ENCODE measurements at places on chromosomes 7 and 10. TPM values are rescaled to one million over a fixed set of nuclear protein-coding genes. Genes with fewer than 3 reads are reported as not detected.

GRCh38 chr7:27210441-27211083 lies 10.7 kb upstream of the HOXA13 start:
- DNase-seq: no peak

DNA sequence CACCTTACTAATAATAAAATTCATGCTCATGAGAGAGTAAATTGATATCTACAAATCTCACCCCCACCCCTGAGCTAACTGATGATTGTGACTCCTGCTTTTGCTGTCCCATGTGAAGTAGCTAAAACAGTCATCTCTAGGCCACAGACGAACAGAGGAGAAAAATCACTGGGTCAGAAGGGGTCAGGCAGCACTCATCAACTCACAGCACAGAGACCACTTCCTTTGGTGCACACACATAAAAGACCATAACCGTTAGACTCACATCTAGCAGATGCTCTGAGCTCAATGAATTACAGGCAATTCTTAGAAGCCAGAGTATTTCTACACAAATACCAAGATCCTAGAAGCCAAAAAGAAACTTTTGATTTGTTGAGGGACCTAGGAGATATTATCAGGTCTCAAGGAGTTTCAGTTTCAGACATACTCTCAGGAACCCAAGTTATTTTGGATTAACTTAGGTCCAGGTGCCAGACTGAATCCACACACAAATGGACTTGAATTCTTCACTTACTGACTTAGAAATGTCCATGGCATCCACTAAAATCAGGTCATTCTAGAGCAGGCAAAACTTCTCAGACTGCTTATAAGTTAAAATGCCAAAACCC lies 65.0 kb upstream of the TES start:
- DNase-seq: no peak

DNA sequence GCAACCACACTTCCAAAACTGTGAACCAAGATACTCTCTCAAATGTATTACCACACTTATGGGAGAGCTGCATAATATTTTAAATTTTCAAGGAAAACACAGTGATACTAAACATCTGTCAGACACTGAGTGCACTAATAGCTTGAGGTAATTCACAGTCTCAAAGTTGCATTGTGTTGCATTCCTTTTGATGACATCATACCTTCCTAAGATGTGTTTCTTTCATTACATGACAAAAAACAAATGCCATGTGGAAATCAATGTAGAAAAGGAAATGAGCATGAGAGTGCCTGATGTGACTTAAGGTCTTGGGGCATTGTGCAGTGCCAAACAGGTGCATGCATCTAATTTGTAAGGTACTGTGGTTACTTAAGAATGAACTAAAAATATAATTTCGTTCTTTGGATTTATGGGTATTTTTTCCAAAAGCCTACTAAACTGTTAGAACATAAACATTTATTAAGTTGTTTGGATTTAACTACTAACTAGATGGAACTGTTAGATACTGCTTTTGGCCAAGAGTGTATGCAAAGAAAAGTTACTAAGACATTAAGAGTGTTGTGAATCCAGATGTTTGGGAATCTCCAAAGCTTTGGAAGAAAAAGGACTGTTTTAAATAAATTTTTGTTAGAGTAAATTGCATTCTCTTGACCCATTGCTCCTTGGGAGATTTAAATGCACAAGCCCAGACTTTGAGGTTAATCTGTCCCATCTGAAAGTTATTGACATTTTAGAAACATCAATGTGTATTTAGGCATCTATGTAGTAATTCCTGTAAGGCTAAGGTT lies 496.2 kb upstream of the SEMA3D start:
- DNase-seq: no peak

GRCh38 chr7:91514591-91514990 lies 250.4 kb downstream of the FZD1 start:
- no peak for DNase-seq

GRCh38 chr10:513393-513792 lies 176.1 kb downstream of the DIP2C start:
- DNase-seq: no peak

DNA sequence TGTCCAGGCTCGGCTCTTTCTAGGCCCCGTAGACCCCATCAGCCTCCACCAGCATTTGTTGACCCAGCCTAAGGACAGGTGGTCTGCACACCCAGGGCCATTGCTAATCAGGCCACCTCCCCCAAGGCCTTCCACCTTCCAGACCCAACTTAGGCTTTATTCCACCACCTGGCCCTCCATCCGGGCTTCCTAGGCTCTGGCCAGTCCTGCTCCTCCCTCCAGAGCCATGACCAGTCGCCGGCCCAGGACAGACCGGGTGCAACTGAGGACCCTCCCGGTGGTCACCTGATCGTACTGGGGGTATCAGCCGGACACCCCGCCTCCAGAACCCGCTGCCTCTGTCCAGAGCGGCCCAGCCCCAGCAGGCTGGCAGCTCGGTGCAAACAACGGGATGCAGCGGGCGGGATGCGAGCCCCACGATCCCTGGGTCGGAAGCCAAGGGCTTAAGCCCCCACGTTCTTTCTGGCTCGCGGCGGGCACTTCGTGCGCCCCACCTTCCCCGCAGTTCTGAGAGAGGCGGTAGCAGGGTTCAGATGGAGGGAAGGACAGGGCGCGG lies 545 bp downstream of the NACAD start:
- DNase-seq: no peak

DNA sequence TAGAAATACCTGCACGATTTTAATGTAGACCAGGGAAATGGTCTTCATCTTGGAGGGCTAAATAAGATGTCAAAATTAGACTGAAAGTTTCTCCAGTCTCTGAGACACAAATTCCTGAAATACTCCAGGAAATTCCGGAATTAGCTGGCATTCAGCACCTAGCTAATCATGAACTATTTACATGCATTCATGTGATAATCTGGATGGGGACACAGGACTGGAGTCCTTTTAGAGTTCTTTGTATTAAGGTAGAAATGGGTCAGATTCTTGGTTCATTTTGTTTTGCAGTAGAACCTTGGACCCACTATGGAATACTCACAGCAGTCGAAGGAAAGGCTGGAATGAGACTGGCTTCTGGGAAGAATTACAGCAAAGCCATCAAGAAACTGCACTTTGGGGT lies 65.3 kb upstream of the MDFIC start:
- no peak for DNase-seq

GRCh38 chr7:52826515-52827265 lies 208.7 kb upstream of the POM121L12 start:
- DNase-seq: no peak

DNA sequence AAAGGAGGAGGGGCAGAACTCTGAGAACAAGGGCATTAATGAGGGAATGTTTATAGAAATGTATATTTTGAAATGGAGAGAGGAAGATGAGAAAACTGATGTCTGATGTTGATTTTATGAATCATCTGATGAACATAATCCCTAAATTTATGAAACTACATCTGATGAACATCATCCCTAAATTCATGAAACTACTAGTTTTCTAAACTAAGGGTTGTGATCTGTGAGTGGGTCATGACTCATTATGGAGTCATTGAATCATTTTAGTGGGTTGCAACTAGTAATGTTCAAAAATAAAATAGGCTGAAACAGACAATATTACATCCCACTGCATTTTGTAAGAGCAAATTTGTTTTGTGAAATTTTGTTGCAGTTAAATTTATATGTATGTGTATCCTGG lies 442.6 kb upstream of the TEX47 start:
- DNase-seq: no peak

GRCh38 chr10:102406815-102407214 lies 11.3 kb downstream of the NFKB2 start:
- DNase-seq: no peak

DNA sequence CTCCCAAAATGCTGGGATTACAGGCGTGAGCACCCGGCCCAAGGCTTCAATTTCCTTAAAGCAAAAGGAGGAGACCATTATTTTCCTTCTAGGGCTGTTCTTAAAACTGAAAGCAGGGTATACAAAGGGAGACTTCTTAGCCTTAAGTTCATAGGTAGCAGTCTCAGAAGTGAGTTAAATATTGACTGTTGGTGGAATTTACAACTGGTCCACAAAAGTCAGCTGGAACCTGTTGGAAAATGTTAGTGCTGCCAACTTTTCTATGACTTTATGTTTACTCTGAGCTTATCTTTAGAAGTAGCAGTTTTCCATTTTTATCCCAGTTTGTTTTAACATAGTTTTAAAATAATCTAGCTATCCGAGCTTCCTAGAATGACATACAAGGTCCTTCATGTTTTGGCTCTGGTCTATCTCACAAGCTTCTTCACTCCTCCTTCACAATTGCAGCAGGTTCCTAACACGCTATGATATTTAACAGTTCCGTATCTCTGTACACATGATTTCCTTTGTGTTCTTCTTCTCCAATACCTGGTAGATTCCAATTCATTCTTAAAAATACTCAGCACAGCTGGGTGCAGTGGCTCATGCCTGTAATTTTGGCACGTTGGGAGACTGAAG lies 3.3 kb downstream of the SLC26A3 start:
- DNase-seq: no peak

Gene POU6F2
- polyA plus RNA-seq: 0.03 TPM
